Spinal cord (tissue), 10 donors: ENCODE measurements at places on chromosomes 2 and 18.

- no peak for DNase-seq
These were observed 32.1 kb downstream of the GLS start for GRCh38 chr2:190912726-190913125.

GRCh38 chr2:137220438-137220993 is 455.2 kb downstream of the THSD7B start:
- DNase-seq = no peak

DNA sequence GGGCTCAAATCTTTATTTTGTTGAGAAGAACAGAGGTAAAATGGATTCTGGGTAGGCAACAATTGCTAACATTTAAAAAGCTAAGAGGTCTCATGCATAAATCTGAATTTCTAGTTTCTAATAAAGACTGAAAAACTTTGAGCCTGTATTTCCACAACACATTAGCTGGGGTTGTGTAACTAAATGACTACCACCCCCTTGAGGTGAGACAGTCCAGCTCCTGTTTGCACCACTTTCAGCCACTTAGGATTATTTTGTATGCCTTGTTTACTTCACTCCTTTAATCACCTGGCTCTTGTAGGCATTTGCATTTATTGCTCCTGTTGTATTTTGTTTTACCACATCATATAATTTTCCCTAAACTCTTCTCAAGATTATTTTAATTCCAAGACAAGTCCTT is 376.6 kb downstream of the PTH2R start:
- DNase-seq = no peak

- no peak for DNase-seq
These were observed 771.9 kb downstream of the ERBB4 start for GRCh38 chr2:211766689-211767088.

- DNase-seq = no peak
These were observed 15.7 kb upstream of the COX7A2L start for GRCh38 chr2:42376758-42377157.

DNA sequence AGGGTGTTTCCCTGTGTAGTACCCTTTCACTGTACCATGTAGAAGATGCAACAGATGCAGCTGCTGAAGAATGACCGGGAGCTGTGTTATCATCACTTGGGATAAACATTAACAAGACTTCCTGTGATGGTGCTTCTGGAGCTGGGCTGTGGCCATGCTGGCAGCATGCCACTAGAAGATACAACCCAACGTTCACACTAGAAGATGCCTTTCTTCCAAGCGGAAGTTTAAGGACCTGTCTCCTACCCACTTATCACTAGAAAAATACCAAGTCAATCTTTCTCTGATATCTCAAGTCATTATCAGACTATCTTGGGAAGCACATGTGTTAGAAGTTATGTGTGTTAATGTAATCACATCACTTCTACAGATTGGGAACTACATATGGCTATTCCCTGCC is 953.5 kb downstream of the CNTNAP5 start:
- DNase-seq = no peak

GRCh38 chr18:1797235-1797634 is 774.1 kb downstream of the METTL4 start:
- no peak for DNase-seq

- DNase-seq = no peak
These were observed 1280.5 kb upstream of the CDH2 start for GRCh38 chr18:29457316-29457889.

- no peak for DNase-seq
These were observed 89.6 kb upstream of the PMAIP1 start for GRCh38 chr18:59810183-59810582.

DNA sequence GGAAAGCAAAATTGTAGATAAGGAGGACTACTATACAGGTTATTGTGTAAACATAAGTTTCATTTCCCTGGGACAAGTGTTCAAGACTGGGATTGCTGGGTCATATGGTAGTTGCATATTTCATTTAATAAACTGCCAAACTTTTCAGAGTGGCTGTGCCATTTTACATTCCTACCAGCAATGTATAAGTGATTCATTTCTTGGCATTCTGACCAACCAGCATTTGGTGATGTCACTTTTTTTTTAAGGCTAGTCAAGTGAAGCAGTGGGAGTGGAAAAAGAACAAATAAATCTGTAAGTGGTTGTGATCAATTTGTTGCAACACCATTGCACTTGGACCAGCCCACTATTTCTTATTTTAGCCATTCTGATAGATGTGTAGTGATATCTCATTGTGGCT is 5.2 kb upstream of the CHCHD5 start:
- no peak for DNase-seq

DNA sequence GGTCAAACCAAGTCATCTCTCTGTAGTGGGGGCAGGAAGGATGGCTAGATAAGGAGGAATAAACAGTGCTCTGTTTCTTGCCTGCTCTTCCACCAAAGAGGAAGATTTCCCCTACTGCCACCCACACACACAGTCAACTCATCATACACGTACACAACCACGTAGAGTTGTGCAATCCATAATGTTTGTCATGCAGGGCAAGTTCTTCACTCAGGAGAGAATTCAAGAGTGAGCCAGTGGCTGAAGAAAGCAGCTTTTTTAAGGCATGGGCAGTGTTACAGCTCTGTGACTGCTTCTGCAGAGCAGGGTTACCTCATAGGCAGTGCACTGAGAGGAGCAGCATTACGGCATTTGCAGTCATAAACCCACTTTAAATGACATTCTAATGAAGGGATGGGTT is 283.0 kb downstream of the RND3 start:
- DNase-seq = no peak

- no peak for DNase-seq
These were observed 4.0 kb upstream of the RNF181 start for GRCh38 chr2:85591563-85591962.

DNA sequence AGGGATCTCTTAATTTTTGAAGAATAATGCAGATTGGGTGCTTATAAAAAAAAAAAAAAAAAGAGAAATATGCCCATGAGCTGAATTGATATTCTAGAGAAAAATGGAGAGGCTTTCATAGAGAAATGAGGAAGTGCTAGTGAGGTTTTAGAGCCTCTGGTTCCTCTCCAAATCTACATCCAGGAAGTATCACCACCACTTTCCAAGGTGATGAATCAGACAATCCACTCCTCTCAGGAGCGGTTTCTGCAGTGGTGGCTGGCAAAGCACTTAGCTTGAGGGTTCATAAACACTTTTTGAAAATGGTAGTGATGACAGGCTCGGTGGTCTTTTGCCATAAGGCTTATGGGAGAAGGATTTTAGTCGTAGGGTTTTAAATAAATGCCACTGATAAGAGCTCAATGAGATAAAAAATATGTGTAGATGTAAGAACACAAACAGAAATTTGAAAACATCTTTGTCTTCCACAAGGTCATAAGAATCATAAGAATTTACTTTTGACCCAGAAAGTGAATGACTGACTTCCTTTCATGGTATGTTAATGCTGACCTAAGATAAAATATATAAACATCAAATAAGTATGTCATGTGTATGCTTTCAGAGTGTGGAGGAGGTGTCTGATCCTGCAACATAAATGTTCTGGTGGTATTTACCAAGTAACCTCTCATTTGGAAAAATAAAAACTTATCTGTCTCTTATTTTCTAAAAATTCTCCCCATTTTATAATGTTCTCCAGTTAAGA is 42.1 kb upstream of the DSG1 start:
- no peak for DNase-seq

DNA sequence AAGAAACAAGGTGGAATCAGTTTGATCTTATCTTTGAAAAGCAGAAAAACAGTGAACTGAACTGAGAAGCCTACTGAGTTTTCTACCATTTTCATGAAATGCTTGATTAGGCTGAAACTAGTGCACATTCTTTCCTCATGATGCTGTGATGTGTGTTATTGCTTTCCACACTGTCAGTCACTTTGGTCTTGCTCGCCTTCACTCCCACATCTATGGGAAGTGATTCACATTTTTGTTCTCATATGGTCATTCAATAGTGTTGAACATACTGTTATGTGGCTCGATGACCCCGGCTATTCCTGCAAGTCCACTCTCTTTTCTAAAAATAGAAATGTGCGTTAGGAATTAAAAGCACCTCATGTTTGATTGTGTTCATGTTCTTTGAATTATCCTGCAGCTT is 129.7 kb downstream of the TGIF1 start:
- DNase-seq = no peak

DNA sequence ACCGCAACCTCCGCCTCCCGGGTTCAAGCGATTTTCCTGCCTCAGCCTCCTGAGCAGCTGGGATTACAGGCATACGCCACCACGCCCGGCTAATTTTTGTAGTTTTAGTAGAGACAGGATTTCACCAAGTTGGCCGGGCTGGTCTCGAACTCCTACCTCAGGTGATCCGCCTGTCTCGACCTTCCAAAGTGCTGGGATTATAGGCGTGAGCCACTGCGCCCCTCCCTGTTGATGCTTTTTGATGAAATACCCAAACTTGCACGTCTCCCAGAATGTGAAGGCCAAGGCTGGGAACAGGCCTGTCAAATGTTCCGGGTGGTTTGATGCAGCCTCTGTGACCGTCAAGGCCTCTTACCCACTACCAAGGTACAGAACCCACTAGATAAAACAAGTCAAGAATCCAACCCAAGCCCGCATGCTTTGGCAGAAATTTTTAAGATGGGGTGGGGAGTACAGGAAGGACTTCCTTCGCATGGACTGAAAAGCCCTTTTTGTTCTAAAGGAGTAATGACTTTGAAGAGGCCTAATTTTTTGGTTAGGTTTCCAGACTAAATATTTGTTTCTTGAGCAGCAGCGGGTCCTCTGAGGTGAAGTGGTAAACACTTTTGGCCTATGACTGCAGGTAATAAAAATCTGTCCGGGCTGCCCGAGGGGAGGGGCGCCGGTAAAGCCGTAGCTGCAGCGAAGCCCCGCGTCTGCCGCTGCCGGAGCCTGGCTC is 3.7 kb upstream of the EVX2 start:
- DNase-seq = no peak

- DNase-seq = no peak
These were observed 79.3 kb downstream of the SH3RF3 start for GRCh38 chr2:109208071-109208950.

DNA sequence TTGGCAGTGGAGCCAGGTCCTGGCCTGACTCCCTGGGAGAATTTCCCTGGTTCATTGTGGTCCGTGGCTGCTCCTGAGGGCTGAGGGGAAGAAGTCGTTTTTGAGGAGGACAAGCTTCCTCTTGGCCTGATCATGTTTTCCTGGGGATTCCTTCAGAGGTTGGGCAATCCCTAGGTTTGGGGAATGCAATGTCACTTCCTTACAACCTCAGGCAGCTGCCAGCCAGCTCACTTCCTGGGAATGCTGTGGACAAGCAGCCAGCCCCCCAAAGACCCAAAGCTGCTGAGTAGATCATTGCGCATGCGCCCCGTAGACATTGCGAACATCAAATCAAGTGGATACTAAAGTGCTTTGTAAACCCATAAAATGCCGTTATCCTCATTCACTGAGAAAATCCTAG is 7.7 kb upstream of the DNMT3A start:
- DNase-seq = no peak

GRCh38 chr2:236828820-236829219 is 256.9 kb upstream of the COPS8 start:
- DNase-seq = no peak

- DNase-seq = no peak
These were observed 206.2 kb downstream of the EXOC6B start for GRCh38 chr2:72619626-72620025.

DNA sequence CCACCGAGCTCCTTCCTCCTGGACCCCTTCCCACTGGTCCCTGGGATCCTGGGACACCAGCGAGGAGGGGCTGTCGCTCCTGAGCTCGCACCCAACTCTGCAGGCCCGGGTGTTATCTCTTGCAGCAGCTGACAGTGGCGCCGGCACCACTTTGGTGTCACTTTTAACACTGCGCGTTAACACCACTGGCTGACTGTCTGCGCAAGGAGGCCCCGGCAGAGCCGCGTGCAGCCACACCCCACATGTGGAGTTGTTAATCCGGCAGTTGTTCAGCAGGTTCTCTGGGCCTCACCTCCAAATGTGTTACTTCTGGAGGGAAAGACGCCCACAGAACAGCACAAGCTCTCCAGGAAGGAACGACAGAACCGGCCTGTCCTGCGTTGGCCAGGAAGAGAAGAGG is 155.0 kb upstream of the GLI2 start:
- DNase-seq = no peak

- DNase-seq = peak; percentile 65
These were observed 59.4 kb upstream of the SH3RF3 start for GRCh38 chr2:109069331-109070194.

GRCh38 chr18:76466410-76466991 is 28.5 kb downstream of the ZNF516 start:
- DNase-seq = no peak

DNA sequence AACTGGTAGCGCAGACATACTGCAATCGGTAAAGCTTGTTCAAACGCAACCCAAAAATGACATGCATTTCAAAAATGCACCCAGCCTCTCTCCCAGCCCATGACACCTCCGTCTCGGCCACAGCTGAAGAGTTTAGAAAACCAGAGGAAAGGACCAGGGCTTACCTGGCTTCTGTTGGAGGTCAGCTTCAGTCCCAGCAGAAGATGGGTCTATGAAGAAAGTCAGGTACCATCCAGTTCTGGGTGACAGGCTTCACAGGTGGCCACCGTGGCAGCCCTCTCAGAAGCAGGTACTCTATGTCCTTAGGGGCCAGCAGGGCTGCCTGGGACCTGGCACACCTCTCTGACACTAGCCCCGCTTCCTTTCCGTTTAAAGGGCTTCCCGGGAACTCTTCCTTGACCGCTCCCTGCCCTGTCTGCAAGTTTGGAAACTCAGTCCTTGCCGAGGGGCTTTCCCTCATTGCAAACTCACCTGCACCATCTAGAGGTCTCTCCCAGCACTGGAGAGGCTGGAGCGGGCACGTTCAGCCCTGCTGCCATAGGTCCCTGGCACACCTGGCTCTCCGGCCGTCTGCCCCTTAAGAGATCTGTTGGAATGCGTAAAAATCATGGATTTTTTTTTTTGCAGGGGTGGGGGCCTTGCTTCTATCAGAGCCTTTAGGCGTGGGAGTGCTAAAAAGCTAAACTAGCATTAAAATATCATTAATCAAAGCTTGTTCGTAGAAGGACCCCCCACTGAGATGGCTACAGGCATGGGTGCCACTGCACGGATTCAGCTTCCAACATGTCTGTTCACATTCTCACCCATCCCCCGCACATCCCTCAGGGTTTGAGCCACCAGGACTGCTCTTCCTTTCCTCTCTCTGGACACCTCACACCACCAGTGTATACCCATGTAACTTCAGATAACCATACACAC is at the start of gene EDAR:
TSS of gene EDAR (minus strand) at position 425 of the 918 bp plus-strand sequence. CDS start 58,206 bp downstream, outside the sequence.
- DNase-seq = no peak

DNA sequence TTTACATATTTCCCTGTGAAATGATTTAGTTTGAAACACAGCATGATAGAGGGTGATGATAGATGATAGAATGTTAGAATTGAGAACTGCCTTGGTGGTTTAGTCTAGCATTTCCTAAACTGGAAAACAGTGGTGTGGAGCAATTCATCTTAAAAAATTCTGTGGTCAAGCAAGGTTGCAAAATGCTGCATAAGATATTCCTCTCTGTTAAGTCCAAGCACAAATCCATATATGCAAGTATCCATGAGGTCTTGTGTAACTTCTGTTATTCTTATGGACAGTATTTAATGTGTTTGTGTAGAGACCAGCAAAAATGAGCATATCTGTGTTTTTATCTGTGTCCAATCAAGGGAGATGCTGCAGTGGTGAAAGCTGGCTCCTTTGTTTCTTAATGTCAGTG is 30.0 kb downstream of the CPS1 start:
- no peak for DNase-seq
